Immature natural killer cell (primary cell): ENCODE measurements at places on chromosomes 5 and 9.

DNA sequence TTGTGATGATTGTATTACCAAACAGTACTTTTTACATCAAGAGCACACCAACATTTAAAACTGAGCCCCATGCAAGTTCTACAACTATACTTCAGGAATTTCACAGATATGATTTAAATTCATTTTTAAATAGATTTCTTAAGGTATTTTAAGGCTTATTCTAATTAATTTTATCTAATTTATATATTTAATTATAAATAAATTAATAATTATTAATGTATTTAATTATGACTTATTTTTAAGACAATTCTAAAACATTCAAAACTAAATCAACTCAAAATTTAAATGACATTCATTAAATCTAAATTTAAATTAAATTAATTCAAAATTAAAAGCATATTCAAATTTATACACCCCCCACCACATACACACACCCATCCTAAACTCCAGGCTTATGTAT, 299.2 kb downstream of the NFIB start:
- no peak for DNase-seq

DNA sequence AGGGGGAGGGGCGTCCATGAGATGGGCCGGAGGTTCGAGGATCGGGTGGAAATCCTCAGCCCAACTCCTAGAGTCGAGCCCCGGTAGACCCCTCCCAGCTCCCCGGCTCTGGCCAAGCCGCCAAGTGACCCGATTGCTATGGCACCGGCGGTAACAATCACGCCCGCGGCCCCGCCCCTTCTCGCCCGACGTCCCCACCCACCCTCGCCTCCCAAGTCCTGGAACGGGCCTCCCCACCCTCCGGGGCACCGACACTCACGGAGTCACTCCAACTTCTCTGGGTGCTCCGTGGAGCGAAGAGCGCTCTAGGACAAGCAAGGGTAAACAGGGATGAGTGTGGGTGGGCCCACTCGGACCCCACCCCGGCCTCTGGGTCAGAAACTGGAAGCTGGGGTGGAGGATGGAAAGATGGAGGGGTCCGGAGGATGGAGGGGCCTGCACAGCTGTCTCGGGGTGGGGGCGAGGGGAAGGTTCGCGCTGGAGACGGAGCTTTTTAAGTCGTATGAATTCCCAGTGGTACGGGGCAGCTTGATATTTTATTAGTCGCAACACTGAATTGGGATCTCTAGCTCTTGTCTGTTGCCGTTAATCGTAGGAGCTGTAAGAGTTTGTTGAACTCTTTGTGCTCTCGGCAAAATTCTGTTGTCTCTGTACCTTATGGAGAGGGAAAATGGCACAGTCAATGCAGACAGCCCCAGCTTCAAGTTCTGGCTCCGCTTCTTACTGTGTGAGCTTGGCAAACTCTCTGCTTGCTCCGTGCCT, at the start of gene SPACA9:
SPACA9 (plus strand) TSS at position 204 of the 762 bp plus-strand sequence. CDS start 5,050 bp downstream, outside the sequence.
- DNase-seq = peak; percentile 12

- no peak for DNase-seq
These were observed 56.1 kb downstream of the TSTD2 start for GRCh38 chr9:97577051-97577450.

GRCh38 chr5:66850354-66851075, 254.3 kb downstream of the MAST4 start:
- no peak for DNase-seq

- no peak for DNase-seq
These were observed 61.6 kb upstream of the ANGPTL2 start for GRCh38 chr9:127183814-127184582.

DNA sequence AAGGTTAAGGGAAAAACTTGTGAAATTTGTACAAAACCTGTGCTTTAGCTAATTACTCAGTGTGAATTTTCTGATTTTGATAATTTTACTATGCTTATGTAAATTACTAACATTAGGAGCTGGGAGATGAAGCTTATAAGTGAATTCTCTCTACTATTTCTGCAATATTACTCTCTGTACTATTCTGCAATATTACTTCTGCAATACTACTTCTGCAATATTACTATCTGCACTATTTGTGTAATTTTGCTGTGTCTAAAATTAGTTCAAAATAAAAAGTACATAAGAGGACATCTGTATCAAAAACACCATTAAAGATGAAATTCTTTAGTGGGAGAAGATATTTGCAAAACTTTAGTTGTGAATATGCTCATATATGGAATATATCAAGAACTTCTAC, 62.9 kb downstream of the C9 start:
- DNase-seq = no peak

DNA sequence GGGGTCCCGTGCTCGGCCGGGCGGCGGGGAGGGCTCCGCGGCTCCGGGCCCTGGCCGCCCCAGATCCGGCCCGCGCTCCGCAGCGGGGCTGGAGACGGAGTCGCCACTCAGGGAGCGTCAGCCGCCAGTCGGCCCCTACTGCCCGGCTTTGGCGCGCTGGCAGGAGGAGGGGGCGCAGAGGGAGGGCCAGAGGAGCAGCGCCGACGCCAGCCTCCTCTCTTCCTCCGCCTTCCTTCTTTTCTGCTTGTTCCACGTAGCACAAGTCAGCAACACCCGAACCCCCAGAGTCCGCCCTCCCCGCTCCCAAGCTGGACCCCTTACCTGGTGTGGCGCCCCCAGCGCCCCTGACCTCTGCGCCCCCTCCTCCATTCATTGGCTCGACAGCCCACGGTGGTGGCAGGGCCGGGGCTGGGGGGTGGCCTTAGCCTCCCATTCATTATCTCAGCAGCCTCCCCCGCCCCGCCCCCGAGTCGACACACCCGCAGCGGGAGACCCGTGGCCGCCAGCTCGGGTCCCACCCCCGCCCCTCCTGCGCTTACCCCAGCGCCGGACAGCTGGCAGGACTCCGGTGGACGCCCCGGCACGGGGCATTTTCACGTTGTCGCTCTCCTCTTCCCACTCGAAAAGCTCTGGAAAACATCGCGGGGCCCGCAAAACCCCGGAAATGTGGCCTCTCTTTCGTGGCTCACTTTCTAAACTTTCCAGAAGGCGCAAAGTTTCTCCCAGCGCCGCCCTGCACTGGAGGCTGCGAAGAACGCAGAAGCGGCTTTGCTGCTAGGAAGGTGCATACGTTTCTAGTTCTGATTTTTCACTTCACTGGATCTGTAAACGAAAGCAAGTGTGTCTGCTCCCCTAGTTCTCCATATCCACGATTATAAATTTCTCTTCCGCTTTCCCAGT, at the start of gene LPAR1:
LPAR1 (minus strand) TSS at position 140 of the 900 bp plus-strand sequence. CDS start 66,353 bp downstream, outside the sequence.
- no peak for DNase-seq

DNA sequence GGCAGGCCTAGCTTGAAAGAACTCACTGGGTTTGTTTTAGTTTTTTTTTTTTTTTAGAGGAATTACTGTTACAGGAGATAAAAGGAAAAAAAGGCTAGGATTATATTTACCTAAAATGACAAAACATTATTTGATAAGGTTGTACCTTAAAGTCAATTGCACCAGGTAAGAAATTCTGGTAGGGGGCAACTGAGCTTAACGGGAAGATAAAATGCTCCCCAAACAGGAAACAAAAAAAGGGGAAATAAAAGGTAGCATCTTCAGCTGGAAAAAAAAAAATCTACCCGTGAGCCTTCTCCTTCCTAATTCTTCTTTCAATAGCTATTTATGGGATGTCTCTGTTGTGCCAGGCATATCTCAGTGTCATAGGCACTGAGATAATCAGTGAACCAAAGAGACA, 164.5 kb downstream of the PIK3R1 start:
- DNase-seq = no peak

DNA sequence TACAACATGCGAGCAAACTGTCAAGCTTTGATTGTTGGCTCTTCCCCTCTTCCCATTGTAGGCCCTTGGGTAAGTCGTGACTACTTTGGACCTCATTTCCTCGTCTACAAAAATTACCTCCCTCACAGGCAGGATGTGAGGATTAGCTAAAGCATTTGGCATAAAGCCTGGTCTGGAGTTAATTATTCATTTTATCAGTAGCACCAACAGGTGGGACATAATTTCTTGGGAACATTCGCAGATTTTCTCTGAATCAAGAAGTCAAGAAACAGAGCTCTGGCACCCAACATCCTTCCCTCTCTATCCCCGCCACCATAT, 39.9 kb upstream of the SEMA6A start:
- no peak for DNase-seq

DNA sequence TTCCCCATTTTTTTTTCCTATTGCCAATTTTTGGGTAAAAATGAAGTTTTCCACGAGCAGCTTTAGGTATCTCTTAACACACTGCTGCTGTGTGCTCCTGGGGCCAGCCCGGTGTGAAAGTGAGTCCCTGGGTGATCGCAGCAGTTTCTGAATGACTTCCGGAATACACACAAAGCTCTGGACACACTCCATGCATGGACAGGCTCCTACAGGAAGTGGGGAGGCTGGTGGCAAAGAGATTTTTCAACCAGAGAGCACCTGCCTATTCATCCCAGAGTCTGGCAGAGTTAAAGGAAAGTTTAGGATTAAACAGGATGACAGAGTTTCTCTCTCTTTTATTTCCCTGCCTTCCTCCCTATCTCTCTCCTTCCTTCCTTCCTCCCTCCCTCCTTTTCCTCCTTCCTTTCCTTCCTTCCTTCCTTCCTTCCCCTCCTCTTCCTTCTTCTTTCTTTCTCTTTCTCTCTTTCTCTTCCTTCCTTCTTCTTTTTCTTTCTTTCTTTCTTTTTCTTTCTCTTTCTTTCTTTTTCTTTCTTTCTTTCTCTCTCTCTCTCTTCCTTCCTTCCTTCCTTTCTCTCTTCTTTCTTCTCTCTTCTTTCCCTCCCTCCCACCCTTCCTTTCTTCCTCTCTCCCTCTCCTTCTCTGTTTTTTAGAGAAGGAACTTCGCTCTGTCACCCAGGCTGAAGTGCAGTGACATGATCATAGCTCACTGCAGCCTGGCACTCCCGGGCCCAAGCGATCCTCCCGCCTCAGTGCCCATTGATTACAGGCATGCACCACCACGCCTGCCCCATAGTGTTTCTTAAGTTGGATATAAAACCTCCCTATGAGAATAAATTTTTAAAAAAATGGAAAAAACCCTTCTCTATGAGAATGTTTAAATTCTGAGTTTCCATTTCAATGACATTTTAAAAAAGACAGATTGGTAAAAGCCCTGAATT, 38.7 kb upstream of the UBTD2 start:
- DNase-seq = no peak

DNA sequence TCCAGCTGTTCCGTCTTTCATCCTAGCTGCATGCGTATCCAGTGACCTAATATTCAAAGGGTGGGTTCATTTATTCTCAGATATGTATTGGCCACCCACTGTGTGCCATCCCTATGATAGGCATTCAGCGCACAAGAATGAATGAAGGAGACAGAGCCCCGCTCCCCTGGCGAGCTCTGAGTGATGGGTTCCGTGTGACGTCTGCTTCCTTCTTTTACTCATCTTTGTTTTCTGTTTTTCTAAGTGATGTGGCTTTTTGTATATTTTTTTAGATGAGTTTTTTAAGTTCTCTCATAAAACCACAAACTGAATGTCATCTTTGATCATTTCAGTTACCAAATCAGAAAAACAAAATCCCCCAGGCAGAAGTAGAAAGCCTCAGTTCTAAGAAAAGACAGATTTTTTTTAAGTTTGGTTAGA, 168.3 kb upstream of the OTULINL start:
- DNase-seq = no peak

- DNase-seq = no peak
These were observed 79.8 kb upstream of the CAST start for GRCh38 chr5:96582343-96582742.

GRCh38 chr9:119963258-119963797, 594.1 kb upstream of the BRINP1 start:
- DNase-seq = no peak

DNA sequence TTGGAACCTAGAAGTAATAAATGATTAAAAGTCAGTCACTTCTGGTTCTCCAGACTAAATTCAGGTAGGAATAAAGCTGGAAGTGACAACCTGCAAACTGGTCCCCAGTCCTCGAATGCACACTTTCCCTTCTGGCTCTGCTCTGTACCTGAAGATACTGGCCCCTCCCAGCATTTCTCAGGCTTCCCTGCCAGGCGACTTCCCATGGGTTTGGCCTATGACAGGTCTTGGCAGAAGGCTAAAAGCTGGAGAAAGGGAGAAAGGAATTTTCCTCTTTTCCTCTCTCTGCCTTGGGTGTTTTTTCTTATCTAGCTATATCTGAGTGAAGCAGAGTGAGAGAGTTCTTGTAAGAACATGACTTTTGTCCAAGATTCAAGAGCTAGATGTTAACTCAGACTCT, 1005.7 kb downstream of the DTWD2 start:
- DNase-seq = no peak

DNA sequence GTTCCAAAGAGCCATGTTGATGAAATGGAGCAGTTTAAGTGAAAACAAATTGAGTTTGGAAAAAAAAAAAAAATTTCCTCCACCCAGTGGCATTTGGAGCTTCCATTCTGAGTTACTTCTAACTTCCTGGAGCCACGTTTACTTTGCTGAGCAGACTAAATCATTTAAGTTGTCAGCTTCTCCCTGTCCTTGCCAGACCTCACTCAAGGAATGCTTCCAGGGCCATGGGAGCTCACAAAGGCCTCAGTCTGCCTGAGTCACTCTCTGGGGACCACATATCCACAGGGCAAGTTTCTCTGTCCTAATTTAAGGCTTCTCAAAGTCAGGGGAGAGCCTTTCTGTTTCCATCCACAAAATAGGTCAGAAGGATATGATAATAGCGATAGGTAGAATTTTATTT, 210.3 kb upstream of the TNC start:
- DNase-seq = no peak

GRCh38 chr5:96093890-96094381, 132.3 kb upstream of the ELL2 start:
- no peak for DNase-seq

DNA sequence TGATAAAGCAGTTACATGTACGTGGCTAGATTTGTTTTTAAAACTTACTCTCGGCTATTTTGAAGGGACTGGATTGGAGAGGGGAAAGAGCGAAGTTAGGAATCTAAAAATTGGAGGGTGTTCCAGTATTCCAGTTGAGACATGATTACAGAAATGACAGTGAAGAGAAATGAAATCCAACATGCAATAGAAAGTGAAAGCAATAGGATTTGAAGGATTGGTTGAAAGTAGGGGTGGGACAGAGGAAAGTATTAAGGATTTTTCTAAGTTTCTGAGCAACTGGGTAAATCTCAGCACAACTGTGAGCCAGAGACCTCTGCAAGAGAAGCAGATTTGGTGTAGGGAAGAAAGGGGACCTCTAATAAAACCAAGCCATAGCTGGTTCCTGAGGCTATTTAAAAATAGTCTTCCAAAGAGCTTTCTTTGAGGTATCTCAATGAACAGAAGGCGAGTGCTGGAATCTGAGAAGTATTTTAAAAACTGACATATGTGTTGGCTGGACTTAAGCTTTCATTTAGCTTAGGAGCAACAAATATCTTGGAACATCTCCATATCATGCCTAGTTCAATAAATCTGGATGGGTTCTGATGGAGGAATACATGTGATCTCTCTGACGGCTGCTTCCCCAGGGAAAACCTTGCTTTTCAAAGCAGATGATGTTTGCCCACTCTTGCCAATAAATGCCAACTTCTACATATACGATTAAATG, 110.4 kb upstream of the IFNK start:
- no peak for DNase-seq
